ENCODE measurements at places on chromosomes 1 and 21. TPM values are rescaled to one million over a fixed set of nuclear protein-coding genes. Genes with fewer than 3 reads are reported as not detected.

The AKR7A3 gene
- total RNA-seq: 0.50 TPM

The KRTAP15-1 gene
- not detected for total RNA-seq

The ESRRG gene
- total RNA-seq: 0.13 TPM

The ARHGEF19 gene
- total RNA-seq: 2.2 TPM

The S100B gene
- total RNA-seq: 0.12 TPM

The MROH9 gene
- 0.06 TPM for total RNA-seq

The TEX38 gene
- not detected for total RNA-seq

The TTLL7 gene
- total RNA-seq: 17.8 TPM

The ADAM30 gene
- total RNA-seq: not detected

The IGSF3 gene
- total RNA-seq: 0.53 TPM

The KCNH1 gene
- not detected for total RNA-seq

The FHAD1 gene
- 0.13 TPM for total RNA-seq

The FCRL5 gene
- not detected for total RNA-seq

The HTR1D gene
- total RNA-seq: not detected

The NMNAT2 gene
- 0.66 TPM for total RNA-seq

The CFHR3 gene
- not detected for total RNA-seq
